Mesenchymal stem cell (in vitro differentiated cells and primary cell): ENCODE measurements at places on chromosomes 1 and 21.

GRCh38 chr1:9197186-9198099 is 37.1 kb upstream of the H6PD start:
- DNase-seq, result no peak

DNA sequence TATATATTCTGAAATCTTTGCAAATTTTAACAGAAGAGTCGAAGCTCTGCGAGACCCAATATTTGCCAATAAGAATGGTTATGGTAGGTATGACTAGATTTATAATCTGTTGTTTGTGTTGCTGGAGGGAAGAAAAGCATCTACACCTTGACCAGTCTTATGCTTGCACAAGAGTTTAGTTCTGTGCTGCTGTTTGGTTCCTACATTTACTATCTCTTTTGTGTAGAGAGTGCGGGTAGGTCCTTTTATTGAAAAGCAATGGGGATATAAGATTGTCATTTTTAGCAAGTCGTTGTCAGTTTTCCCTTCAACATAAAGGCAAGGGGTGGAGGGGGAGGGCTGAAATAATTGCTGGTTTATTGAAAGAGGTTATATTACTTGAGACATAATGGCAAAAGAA is 396 bp downstream of the ELAVL4 start:
- DNase-seq, result no peak

DNA sequence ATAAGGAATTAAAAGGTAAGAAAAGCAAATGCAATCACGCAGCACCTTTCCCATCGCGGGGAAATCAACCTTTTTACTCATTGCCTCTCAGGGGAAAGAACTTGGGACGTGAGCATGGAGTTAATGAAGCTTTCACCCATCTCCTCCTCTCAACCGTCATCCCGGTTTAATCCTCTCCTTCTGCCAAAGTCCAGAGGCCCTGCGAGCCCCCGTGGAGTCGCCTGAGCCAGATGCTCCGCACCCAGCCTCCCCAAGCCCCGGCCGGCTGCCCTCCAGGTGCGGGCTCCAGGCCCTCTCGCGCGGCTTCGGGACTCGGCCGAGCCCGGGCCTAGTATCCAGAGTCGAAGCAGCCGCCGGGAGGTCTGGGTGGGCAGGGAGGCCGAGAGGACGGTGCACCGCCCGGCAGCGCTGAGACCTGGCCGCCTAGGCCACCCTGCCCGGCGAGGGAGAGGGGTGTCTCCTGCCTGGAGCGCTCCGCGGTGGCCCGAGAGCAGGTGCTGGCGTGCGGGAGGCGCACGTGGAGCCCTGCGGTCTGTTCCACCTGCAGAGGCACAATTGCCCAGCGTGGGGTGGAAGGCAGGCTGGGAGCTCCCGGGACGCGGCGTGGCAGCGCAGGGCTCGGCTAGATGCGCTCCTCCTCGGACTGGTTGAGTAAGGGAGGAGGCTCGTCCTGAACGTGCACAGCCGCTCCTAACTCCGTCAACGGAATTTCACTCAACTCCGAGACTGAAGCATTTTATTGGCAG is 218.5 kb downstream of the SDCCAG8 start:
- no peak for DNase-seq

DNA sequence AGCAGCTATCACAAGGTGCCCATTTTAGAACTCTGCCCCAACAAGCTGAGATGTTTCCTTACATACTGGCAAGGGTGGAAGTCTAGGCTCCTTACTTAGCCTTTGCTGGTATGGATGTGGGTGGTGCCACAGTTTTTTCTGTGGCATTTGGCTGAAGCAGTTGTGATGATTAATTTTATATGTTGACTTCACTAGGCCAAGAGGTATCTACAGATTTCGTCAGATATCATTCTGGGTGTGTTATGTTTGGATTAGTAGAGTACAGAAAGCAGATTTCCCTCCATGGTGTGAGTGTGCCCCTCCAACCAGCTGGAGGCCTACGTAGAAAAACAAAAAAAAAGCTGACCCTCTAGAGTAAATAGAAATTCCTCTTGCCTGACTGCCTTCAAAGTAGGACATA is 317.0 kb downstream of the BARHL2 start:
- DNase-seq, result peak; percentile 23

DNA sequence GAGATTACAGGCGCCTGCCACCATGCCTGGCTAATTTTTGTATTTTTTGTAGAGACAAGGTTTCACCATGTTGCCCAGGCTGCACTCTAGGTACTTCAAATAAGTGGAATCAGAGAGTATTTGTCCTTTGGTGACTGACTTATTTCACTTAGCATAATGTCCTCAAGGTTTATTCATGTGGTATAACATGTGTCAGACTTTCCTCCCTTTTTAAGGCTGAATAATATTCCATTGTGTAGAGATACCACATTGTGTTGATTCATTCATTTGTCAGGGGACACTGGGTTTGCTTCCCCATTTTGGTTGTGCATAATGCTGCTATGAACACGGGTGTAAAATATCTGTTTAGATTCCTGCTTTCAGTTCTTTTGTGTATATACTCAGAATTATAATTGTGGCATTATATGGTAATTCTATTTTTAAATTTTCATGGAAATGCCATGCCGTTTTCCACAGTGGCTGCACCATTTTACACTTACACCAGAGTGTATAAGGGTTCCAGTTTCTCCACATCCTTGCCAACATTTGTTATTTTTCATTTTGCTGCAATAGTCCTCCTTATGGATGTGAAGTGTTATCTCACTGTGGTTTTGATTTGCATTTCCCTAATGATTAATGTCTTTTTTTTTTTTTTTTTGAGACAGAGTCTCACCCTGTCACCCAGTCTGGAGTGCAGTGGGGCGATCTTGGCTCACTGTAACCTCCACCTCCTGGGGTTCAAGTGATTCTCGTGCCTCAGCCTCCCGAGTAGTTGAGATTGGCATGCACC is 35.1 kb downstream of the IL6R start:
- DNase-seq, result no peak

GRCh38 chr1:163866564-163866963 is 544.8 kb downstream of the NUF2 start:
- DNase-seq, result no peak
